ENCODE measurements at places on chromosomes 13 and 19.
A peak's percentile ranks its signal among the peaks of the same experiment; 100 is the strongest.

- DNase-seq: no peak
Observed at GRCh38 chr13:88840085-88840484, 1168.9 kb downstream of the SLITRK5 start.

GRCh38 chr13:30421093-30422053 is 920 bp upstream of the UBE2L5 start:
- DNase-seq: peak; percentile 93

DNA sequence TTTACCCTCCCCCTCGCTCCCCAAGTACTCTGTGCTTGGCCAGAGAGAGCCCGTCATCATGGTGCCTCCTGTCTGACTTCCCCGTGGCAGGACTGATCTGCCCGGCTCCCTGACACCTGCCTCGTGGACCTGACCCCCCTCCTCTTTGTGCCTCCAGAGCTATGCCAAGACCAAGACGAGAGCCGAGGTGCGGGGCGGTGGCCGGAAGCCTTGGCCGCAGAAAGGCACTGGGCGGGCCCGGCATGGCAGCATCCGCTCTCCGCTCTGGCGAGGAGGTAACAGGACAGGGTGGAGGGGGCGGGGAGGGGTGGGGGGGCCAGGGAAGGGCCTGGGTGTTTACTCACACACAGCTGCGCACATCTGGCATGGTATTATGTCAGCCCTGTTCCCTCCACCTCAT is 4.5 kb downstream of the MRPL4 start:
- DNase-seq: no peak

GRCh38 chr19:42129399-42130253 is 2.6 kb downstream of the POU2F2 start:
- DNase-seq: peak; percentile 89

GRCh38 chr19:18896421-18896841 is 473 bp upstream of the CERS1 start:
- peak; percentile 58 for DNase-seq

GRCh38 chr13:29355029-29355428 is 240.5 kb downstream of the SLC7A1 start:
- DNase-seq: no peak

DNA sequence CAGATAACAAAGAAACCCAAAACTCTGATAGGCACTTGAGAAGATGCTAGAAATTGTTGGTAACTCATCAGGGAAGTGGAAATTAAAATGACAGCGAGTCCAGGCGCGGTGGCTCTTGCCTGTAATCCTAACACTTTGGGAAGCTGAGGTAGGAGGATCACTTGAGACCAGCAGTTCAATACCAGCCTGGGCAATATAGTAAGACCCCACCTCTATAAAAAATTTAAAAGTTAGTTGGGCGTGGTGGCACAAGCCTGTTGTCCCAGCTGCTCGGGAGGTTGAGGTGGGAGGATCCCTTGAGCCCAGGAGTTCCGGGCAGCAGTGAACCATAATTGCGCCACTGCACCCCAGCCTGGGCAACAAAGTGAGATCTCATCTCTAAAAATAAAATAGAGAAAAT is 2.6 kb upstream of the RYR1 start:
- no peak for DNase-seq

GRCh38 chr19:29096896-29097295 is 116.1 kb downstream of the UQCRFS1 start:
- no peak for DNase-seq

DNA sequence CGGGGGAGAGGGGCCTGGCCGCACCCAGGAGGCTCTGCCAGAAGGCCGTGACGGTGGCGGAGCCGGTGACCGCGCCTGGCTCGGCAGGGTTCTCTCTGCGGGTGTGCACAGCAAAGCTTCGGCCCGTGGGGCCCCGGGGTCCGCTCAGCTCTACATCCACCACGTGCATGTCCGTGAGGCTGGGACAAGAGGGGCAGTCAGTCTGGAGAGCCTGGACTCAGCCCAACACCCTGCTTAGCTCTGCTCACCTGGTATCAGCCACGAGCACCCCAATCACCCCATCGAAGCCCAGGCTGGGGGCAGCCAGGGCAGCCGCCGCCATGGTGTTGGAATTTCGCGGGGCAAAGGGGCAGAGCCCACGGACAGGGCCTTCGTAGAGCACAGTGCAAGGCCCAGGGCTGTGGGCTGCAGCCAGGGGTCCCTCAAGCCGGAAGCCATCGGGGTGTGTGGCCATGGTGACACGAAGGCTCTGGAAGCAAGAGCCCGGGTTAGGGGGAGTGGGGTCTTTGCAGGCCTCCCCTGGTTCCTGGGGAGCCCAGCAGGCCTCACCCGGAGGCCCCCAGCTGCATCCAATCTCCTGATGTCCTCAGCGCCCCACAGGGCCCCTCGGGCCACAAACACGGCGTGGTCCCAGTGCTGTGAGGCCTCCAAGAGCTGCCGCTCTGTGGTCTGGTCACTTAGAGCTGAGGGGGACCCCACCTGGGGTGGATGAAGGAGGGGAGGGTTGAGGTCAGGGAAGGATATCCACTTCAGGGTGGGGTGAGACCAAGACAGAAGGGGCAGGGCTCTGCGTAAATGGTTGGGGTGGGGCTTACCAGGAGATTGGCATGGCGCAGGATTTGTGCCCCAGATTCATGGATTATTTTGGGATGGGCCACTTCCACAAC is 1.4 kb downstream of the ASPDH start:
- no peak for DNase-seq

DNA sequence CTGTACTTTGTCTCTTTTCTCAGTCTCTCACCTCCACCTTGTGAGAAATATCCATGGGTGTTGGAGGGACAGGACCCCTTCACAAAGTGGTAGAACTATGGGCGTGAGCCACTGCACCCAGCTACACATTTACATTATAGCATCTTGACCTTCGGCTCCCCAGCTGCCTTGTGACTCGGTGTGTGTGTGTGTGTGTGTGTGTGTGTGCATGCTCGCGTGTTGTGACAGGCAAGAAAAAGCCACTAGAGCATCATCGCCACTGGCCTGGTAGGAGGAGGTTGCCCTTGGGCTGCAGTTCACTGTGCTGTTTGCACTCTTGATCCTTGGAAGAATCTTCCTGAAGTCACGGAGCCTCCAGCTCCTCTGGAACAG is 13.7 kb upstream of the ZNF888 start:
- no peak for DNase-seq

DNA sequence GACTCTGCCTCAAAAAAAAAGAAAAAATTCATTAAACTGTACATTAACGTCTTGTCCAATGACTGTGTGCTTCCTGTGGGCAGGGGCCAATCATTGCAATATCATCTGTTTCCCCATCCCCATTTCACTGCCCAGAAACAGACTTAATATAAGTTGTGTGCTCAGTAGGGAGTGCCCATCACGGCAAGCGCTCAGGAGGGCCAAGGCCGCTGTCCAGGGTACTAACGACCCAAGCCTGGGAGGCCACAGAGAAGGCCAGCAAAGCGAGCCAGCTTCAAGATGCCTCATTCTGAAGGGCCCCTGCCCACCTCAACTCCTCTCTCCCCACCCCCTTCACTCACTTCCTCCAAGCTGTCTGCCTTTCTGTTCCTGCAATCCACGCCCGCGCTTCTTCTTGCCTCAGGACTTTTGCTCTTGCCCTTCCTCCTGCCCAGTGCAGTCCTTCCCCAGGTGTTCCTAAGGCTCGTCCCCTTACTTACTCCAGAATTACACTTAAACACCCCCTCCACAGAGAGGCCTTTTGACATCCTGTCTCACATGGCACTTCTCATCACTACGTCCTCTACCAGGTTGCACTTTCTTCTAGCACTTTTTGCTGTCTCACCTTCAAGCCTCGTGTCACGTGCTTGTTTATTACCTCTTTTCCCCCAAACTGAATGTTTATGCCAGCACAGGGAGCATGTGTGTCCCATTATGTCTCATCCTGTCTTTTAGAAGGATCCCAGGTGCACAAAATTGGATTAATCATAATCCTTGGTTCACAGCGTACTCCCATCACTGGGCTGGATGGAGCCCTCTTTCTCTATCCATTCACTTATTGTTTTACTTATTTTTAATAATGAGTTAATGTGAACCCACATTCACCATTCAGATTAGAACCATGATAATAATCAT is 11.3 kb upstream of the POU2F2 start:
- DNase-seq: peak; percentile 60

DNA sequence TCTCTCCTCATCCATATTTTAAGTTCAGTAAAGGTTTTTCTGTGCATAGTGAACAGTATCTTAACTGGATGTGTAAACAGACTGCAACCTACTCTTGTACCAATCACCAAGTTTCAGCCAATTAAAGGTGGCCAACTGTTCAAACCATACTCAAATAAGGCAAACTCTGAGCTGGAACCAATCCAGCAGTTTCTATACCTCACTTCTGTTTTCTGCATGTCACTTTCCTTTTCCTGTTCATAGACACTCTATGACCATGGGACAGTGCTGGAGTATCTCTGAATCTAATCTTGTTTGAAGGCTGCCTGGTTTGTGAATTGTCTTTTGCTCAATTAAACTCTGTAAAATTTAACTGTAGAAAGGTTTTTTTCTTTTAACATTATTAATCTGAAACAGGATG is 470.3 kb upstream of the SLITRK6 start:
- no peak for DNase-seq

DNA sequence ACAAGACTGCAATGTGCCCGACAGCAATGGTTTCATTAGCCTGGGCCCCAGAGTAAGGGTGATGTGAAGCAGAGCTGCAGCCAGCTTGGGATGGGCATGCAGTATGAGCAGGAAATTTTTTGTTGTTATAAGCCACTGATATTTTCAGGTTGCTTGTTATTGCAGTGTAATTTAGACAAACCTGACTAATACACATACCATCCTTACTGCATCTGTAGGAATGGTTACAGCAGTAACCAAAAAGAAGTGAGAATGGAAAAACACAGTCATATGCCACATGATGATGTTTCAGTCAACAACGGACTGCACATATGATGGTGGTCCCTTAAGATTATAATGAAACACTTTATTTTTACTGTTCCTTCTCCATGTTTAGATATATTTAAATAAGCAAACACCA is 8.6 kb upstream of the POMP start:
- no peak for DNase-seq

- no peak for DNase-seq
Observed at GRCh38 chr13:50649211-50649610, 194.3 kb downstream of the DLEU7 start.

DNA sequence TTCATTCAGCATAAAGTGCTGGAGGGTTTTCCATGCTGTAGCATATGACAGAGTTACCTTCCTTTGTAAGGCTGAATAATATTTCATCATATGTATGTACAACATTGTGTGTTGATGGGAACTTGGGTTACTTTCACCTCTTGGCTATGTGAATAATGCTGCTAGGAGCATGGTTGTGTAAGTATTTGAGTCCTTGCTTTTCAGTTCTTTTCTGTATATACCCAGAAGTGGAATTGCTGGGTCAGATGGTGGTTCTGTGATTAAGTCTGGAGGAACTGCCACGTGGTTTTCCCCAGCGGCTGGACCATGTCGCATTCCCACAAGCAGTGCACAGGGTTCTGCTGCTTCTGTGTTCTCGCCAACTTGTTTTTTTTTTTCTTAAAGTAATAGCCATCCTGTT is 101.2 kb upstream of the TEX29 start:
- DNase-seq: peak; percentile 82

- DNase-seq: no peak
Observed at GRCh38 chr13:48950501-48950875, 25.2 kb upstream of the FNDC3A start.

- DNase-seq: no peak
Observed at GRCh38 chr13:27970382-27971235, 1.5 kb upstream of the CDX2 start.

DNA sequence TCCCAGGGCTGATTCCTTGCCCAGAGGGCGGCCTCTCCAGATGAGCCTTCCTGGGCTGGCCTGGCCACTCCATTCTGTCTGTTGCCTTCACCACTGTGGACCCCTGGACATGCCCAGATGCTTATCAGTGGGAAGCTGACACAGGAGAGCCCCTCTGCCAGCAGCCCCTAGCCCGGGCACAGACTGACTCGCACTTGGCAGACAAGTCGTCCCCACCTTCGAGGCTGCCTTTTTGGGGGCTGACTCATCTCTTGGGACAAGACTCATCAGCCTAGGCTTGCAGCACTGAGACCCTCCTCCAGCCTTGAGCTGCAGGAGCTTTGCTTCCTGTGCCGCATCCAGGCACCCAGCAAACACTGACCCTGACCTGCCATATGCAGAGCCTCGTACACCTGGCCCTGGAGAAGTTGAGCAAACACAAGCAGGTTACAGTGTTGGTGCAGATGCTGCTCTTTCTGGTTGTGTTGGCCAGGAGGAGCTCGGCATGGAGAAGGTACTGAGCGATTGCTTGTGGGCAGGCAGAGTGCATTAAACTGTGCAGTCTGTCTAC is 8.1 kb downstream of the CHST8 start:
- DNase-seq: no peak

GRCh38 chr19:5076440-5077208 is 107.7 kb downstream of the KDM4B start:
- no peak for DNase-seq

- DNase-seq: no peak
Observed at GRCh38 chr19:46447824-46448223, 19.1 kb upstream of the PNMA8C start.

DNA sequence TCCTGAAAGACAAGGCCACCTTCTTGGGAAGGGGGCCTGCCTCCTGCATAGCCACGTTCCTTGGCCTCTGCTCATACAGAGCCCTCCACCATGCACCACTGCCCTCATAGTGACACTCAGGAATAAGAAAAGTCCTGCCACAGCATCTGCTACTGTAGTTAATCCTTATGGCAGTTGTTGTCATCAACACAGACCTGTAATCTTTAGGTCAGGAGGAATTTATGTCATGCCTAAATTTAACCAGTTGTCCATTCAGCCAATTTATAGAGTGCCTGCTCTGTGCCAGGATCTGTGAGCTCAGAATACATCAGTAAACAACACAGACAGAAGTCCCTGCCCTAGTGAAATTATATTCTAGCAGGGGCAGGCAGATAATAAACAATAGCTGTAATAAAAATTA is 44.4 kb downstream of the FAM124A start:
- DNase-seq: no peak

DNA sequence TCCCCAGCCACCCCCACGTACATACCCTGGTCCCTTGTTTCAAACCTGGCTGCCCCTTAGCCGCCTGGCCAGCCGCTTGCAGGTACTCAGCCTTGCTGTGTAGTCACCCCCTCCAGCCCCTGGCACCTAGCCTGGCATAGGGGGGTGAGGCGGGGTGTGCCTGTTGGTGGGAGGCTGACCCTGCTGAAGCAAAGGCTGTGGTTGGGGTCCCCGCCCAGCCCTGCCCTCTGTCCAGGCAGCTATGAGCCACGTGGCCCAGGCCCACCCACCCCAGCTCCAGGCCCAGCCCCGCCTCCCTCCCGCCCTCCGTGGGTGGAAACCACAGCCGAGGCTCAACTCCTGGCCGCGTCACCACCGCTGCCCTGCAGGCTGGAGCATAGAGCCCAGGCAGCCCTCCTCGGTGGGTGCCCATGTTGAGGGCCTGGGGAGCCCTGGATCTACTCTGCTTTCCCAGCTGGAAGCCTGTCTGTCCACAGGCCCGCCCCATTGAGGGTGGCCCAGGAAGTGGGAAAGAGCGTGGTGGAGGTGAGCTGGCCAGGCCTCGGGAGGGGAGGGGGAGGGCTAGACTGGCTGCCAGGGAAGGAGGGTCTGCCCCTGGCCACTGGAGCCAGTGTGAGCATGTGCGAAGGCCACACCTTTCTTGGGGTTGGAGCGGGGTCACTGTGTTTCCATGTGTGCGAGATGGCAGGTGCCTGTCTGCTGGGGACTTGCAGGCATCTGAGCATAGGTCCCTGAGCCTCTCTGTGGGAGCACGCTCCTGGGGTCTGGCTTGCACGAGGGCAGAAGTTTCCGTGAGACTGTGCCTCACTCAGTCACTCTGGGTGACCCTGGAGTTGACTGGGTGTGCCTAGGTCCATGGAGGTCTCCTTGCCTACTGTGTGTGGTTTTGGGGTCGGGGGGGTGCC is 31.0 kb downstream of the PAK4 start:
- peak; percentile 77 for DNase-seq

- DNase-seq: no peak
Observed at GRCh38 chr19:41863209-41863931, 3.3 kb downstream of the RPS19 start.
